ENCODE measurements at places on chromosomes 13 and 19.

DNA sequence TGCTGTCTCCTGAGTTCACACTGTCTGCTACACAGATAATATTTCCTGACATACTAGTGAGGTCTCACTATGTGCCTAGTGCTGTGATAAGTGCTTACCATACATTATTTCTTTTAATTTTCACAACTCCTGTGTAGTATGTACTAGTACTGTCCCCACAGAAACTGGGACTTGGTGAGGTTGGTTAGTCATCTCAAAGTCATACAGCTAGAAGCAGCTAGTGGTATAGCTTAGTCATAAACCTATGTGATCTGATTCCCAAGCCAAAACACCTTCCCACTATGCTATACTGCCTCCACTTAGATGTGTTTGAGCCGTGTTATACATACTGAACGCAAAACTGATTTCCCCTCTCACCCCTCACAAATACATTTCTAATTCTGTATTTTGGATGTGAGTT is 10.5 kb downstream of the MTMR6 start:
- no peak for DNase-seq

- DNase-seq: no peak
Observed at GRCh38 chr19:16067205-16067938, 8.9 kb upstream of the TPM4 start.

GRCh38 chr13:31774186-31774750 is 34.9 kb downstream of the RXFP2 start:
- no peak for DNase-seq

DNA sequence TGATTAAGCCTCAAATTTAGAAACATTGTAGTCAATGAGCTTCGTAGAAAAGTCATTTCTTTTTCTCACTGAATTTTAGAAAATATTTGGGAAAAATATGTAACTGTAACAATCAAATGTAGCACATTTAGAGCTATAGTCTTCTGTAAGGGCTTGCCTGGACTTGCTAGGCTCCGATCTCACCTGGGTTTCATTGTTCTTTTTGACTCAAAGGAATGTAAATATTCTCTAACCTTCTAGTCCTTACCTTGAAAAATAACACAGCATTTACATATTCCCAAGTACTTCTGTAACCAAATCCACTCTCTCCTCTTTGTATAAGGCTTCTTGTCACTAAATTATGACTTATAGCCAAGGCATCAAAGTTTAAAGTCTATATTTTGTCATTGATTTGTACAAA is 2.9 kb upstream of the UFM1 start:
- DNase-seq: no peak

DNA sequence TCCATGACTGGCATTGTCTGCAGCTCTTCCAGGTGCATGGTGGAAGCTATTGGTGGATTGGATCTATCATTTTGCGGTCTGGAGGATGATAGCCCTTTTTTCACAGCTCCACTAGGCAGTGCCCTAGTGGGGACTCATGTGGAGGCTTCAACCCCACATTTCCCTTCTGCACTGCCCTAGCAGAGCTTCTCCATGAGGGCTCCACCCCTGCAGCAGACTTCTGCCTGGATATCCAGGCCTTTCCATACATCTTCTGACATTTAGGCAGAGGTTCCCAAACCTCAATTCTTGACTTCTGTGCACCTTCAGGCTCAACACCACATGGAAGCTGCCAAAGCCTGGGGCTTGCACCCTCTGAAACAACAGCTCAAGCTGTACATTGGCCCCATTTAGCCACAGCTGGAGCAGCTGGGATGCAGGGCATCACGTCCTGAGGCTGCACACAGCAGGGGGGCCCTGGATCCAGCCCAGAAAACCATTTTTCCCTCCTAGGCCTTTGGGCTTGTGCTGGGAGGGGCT is 800.2 kb upstream of the MIR17HG start:
- DNase-seq: no peak

GRCh38 chr19:21423057-21424041 is 26.4 kb downstream of the ZNF493 start:
- DNase-seq: no peak

GRCh38 chr19:35596366-35596999 is 10.5 kb downstream of the PMIS2 start:
- peak; percentile 2 for DNase-seq

GRCh38 chr19:48418317-48419064 is 25.0 kb downstream of the GRIN2D start:
- DNase-seq: no peak

GRCh38 chr13:110131424-110131823 is 175.5 kb downstream of the COL4A1 start:
- no peak for DNase-seq

DNA sequence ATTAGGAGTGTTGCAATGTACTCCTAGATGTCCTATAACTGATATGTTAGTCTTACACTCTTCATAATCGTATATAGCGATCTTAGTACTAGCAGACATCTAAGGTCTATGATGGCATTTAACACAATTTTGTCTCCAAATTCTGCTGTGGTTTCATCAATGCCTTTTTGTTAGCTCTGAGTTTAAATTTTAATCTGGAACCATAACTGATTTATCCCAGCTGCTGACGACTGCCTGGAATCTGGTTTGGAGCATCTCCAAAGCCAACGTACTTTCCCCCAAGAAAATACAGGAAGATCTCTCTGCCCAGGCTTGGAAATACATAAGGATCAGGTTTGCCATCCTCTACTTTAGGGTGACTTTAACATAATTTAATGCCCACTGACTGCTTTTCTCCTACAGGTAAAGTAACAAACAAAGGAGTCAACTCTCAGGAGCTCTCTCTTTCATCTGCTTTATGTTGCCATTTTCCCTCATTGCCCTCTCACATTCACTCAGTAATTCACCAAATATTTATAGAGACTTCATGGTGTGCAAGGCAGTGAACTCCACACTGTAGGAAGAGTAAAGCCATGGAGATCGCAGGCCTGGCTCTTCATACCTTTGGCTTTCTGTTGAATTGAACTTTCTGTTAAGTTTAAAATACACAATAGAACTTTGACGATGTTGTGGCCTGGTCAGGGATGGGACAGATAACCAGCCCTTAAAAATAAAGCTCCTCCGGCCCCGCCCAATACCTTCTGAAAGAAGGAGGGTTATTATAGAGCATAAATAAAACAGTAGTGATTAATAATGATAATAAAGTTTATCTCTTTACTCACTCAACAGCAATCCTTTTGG is 23.3 kb upstream of the SPART start:
- DNase-seq: no peak

- DNase-seq: no peak
Observed at GRCh38 chr19:35898499-35898809, 1.9 kb downstream of the NFKBID start.

GRCh38 chr13:60990032-60990733 is 425.5 kb downstream of the PCDH20 start:
- no peak for DNase-seq

- DNase-seq: no peak
Observed at GRCh38 chr13:104355041-104355670, 1288.9 kb upstream of the SLC10A2 start.

- DNase-seq: no peak
Observed at GRCh38 chr13:107835339-107836018, 379.9 kb downstream of the LIG4 start.

- peak; percentile 36 for DNase-seq
Observed at GRCh38 chr19:42216653-42217519, 591 bp downstream of the DEDD2 start.

DNA sequence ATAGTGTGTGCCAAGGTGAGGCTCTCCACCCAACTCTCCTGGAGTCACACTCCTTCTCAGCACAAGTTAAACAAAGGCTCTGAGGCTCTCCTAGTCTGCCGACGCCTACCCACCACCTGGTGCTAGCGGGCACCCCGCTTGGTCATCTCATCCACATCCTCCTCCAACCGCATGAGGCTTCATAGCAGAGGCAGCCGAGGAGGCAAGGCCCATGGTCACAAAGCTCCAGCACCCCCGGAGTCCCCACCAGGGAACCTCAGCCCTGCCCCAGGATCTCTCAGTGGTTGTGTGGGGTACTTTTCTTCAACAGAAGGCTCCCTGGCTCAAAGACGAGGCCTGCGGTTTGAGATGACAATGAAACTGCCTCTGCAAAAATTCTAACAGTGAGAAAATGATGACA is 43.0 kb downstream of the STK24 start:
- no peak for DNase-seq

DNA sequence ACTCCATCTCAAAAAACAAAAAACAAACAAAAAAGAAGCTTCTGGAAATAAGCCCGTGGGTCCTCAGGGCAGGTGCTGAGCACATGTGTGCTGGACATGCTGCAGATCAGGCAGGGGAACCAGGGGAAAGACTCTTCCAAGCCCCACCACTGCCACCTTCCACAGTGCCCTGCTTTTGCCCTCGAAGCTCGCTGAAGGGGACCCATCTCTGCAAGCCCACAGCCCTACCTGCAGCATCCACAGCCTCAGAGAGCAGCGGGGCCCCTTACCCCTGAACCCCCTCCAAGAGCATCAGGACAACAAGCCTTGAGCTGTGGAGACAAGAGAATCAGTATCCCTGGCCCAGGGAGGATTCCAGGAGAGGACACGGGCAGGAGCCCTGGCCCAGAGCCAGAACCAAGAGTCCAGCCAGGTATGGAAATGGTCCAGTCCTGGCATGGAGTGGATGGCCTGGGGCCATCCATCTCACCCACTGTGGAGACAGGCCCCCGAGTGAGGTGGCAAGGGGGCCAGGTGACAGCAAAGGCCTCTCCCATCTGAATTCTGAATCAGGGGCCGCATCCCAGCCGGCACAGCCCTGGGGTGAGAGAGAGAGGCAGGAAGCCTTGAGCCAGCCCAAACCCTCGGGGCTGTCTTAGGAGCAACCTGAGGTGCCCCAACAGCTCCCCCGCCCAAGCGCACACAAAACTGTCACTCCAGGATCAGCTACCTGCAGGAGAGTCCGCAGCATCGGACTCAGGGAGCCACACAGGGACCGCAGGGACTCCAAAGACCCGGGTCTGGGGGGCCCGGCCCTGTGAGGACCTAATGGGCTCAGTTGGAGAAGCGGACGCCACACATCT is 51.8 kb upstream of the TPM4 start:
- DNase-seq: no peak

DNA sequence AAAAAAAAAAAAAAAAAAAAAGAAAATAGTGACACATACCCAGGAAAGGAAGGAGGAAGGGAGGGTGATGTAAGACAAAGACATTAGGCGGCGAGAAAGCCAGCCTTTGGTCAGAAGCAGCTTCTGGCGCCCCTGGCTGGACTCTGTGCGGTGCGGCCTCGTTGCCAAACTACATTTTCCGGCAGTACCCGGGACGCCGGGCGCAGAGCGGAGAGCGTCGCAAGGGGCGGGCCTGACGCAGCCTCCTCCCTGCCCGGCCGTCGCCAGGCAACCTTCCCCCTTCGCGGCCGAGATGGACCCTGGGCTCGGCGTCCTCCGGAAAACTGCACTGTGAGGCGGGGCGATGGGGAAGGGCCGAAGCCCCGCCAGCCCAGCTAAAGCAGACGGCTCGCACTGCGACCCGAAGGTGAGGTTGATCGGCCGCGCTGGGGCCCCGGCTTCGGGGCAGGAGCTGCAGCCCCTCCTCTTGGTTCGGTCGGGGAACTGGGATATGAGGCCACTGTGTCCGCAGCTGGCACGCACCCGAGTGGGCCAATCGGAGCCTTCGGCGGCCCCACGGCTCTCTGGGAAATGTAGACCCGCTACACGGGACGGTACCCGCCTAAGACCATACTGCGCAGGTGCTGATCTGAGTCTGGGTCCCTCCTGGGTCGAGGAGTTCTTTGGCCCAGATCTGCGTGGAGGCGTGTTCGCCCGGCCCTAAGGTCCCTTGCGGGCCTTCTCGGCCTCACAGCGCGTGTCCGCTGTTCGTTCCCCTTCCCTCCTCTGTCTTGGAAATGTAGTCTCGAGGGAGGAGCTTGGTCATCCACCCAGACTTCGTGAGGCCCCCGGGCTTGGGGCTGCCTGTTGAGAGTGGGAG is 2.3 kb upstream of the MZF1 start:
- DNase-seq: peak; percentile 94

DNA sequence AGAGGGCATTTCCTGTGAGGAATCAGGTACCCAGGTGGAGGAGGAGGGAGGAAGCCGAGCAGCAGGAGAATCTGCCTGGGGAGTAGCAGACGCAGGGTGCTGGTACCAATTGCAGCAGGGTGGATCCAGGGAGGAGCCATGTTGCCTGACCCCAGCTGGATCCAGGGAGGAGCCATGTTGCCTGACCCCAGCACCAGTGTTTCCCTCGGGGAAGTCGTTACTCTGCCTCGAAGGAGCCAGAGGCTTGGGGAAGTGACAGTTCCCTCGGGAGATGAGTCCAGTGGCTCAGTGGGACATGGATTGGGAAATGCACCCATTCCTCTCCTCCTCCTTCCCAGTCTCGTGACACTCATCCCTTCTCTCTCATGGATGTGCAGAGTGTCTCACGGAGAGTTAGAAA is 31.5 kb downstream of the LAIR2 start:
- DNase-seq: no peak

DNA sequence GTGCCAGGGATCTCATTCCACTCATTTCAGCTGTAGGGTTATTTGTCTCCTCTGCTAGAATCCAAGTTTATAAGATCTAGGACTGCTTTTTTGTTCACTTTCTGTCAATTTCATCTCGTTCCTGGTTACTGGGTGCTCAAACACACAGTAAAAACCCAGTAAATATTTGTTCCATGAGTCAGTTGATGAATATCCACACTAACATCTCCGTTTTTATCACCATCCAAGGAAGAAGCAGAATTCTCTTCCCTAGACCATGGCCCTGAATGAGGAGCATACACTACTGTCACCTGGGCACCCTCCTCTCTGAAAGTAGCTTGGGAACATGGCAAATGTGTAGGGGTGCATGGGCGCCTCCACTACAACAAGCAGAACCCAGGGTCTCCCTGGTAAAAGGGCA is 390.8 kb downstream of the FOXO1 start:
- no peak for DNase-seq

DNA sequence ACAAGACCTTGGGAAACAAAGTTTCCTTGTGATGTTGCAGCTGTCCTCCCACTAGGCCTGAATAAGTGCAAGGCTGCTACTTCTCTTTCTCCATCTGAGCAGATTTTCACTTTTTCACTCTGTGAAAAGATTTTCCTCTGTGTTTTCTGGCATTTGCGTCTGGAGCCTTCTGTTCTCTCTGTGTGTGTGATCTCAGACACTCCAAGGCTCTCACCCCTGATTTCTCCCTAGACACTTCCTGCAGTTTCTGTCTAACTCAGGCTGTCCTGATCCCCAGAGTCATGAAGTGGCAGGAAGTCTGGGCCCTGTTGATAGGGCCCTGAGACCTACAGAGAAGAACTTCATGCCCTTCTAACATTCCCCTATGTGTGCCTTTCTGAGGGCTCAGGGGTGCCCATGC is 37.2 kb downstream of the SIGLEC7 start:
- peak; percentile 14 for DNase-seq

DNA sequence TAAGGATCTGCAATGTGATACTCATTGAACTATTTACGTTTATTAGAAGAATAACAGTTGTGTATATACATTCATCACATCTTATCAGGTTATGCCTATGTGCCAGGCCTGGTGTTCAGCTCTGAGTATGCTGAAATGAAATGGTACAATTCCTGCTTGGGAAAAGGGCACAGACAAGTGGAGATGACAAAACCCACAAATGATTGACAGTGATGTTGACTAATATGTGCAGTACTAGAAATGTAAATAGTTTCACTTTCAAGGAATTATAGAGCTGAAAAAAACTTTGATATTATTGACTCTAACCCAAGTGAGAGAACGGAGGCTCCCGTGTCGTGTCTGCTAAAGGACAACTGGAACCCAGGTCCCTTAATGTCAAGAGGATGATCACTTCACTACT is 386.8 kb upstream of the DACH1 start:
- DNase-seq: no peak

GRCh38 chr19:23263870-23264590 is 13.8 kb upstream of the ZNF724 start:
- peak; percentile 75 for DNase-seq

GRCh38 chr19:38251564-38252051 is 4.6 kb downstream of the PPP1R14A start:
- DNase-seq: no peak
